ENCODE measurements at places on chromosomes 7 and 10. TPM values are rescaled to one million over a fixed set of nuclear protein-coding genes. Genes with fewer than 3 reads are reported as not detected.

GRCh38 chr10:86127274-86127819 lies 239.2 kb downstream of the GRID1 start:
- no peak for DNase-seq

DNA sequence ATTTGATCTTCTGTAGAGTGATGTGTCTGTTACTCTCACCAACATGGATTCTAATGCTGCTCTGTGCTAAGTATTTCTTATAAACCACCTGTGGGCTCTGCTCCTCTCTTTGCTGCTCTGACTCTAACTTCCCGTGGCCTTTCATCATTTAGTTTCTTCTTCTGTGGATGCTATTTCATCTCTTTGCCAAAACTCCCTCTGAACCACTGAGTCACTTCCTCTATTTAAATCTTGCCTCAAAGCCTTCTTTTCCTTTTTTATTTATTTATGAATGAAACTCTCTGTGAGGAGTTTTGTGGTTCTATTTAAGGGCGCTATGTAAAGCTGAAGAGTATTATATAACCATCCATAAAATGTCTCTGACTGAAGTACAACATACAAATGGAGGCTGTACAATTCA lies 538.5 kb downstream of the SUGCT start:
- no peak for DNase-seq

- DNase-seq, result peak; percentile 18
These were observed 4.7 kb upstream of the ANKRD2 start for GRCh38 chr10:97567891-97568290.

Gene TEX36
- total RNA-seq, result not detected
